ENCODE measurements at places on chromosomes 6 and 20.

- DNase-seq: no peak
Measured at GRCh38 chr20:59721386-59721785, 117.0 kb downstream of the PHACTR3 start.

DNA sequence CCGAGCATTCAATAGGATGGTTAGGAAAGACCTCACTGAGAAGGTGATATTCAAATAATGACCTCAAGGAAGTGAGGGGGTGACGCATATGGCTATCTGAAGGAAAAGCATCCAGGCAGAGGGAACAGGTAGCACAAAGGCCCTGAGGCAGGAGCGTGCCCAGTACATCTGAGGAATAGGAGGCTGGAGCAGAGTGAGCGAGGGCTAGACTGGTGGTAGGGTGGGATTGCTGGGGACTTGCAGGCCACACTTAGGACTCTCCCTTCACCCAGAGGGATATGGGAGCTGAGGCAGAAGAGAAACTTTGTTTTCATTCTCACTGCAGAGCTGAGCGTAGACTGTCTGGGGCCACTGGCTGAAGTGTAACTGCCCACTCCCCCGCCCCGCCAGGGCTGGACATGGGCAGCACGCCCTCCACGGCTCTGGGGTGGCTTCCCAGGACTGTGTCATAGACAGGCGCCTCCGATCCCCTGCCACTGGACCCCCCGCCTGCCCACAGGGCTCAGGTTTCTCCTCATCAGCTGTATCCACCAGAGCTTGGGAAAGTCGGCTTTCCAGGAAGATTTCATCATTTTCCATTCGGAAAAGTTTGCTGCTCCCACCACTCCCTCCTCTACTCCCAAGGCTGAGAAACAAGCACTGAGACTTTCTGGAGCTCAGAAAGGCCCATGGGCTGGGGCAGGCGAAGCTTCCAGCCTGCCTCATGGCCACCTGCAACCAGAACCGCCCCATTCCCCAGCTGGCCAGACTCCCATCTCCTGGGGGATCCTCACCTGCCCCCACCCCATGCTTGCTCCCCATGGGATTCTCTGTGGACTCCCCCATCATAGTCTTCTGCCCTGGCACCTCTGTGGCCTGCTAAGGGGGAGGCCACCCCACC is 142.6 kb downstream of the MRPL14 start:
- no peak for DNase-seq

- no peak for DNase-seq
Measured at GRCh38 chr6:2021713-2022125, 223.7 kb downstream of the GMDS start.

DNA sequence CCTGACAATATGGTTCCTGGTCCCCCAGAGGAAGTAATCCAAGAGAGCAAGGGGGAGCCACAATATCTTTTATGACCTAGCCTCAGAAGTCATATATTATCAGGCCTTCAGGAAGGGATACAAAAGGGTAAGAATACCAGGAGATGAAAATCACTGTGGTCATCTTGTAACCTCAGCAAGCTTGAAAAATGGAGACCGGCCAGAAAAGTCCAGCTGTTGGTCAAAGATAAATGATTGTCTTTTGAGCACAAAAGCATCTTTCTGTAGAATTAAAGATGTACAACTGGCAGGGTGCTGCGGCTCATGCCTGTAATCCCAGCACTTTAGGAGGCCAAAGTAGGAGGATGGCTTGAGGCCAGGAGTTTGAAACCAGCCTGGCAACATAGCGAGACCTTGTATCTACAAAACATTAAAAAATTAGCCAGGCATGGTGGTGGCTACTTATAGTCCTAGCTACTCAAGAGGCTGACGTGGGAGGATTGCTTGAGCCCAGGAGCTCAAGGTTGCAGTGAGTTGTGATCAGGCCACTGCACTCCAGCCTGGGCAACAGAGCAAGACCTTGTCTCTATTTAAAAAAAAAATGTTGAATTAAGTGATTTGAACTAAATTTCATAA is 118.0 kb upstream of the MARCKS start:
- no peak for DNase-seq

- DNase-seq: no peak
Measured at GRCh38 chr20:62703853-62704228, 4.8 kb upstream of the NTSR1 start.

DNA sequence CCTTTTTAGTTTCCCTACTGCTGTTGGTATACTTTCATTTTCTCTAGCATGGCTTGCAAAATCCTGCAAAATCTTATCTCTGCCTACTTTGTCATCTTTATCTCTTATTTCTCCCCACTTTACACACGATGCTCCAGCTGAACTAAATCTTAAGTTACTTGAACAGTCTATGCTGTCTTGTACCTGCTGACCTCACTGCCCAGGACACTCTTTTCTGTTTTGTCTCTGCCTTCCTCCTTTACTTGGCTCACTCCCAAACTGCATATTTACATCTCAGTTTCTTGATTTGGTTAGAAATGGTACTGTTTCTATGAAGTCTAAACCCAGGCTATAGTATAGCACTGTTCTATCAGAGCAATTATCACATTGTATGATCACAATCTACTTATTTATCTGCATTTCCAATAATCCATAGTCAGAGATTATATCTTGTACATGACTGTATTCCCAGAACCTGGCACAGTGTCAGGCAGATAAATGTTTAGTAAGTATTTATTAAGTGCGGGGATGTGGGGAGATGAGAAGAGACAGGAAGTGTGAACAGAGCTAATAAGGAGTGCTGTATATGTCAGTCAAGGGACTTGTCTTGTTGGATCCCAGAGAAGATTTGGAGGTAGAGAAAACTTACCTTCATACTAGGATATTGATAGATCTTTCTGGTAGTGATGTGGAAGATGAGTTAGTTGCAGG is 57.6 kb downstream of the ADGRG6 start:
- no peak for DNase-seq

- DNase-seq: no peak
Measured at GRCh38 chr6:22145823-22146677, 150.8 kb downstream of the PRL start.

GRCh38 chr6:131015025-131015591 is 47.9 kb downstream of the EPB41L2 start:
- no peak for DNase-seq

DNA sequence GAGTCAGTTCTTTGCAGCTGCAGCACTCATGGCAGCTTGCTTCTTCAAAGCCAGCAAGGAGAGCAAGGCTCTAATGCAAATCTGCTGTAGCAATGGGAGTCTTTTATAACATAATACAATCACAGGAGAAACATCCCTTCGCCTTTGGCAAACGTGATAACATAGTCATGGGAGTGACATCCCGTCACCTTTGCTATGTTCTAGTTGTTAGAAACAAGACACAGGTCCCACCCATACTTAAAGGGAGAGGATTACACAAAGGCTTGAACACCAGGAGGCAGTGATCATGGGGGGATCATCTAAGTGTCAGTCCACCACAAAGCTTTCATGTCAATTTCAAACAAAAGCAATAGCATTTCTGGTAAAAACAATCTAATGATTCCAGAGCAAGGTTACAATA is 40.1 kb upstream of the PHACTR2 start:
- DNase-seq: no peak

DNA sequence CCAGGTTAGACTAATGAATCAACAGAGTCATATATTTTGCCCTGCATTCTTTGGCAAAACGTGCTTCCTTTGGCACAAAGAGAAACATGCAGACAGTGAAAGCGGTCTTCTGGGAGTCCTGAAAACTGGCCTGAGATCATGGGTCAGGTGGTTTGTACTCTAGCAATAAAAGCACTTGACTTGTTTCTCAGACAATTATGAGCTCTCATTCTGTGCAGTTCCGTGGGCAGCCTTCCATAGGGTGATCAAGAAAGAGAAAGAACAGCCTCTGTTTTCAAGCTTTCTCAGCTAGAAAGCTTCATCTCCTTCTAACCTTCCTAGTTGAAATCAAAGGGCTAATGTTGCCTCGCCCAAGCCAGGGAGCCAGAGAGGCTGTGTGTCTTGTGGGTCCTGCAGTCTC is 62.7 kb upstream of the ISM1 start:
- DNase-seq: no peak

DNA sequence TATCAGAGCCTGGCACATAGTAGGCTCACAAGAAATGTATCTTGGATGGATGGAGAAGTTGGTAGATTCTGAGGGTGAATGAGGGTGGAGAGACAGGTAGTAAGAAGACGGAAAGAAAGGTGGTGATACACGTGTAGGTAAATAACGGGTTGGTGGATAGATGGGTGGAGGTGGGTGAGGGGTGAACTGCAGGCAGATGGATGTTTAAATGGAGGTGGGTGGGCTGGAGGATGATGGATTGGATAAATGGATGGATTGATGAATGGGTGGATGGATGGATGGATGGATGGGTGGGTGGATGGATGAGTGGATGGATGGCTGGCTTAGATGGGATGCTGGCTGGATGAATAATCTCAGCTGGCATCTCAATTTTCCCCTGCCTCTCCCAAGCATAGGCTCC is 9.9 kb downstream of the CDH22 start:
- DNase-seq: no peak

GRCh38 chr6:116954335-116954734 is 77.3 kb downstream of the RFX6 start:
- DNase-seq: no peak

DNA sequence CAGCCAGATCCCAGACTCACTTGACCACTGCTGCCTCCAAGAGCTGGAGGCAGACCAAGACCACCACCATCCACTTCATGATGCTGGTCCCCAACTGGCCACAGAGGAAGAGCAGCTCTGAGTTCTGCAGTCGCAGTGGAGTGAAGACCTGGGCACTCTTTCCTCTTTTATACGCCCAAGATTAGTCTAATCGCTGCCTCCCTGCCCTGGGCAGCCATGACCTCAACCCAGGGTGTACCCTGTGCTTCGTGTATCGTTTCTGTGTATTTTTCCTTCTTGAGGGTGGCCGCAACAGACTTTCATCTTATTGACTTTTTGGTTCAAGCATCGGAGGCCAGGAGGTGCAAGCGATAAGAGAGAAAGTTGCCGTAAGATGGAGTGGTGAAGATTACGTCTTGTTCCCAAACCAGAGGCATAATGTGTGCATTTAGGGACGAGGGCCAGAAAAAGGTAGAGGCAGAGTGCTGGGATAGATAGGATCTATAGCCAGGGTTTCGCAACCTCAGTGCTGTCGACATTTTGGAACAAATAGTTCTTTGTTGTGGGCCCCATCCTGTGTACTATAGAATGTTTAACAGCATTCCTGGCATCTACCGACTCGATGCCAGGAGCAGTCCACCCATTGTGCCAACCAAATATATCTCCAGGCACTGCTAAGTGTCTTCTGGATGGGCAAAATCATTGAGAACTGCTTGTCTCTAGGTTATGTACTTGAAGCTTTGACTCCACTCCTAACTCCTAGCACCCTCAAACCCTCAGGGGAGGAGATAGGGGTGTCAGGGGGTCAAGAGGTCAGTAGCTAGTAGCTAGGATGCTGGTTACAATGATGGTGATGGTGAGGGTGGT is at the start of gene PGC:
TSS of gene PGC (minus strand) at position 142 of the 846 bp plus-strand sequence. CDS start at position 79, 63 bp downstream.
- no peak for DNase-seq

GRCh38 chr6:44980841-44981240 is 347.3 kb upstream of the RUNX2 start:
- no peak for DNase-seq

GRCh38 chr20:36237477-36237876 is 1.2 kb downstream of the AAR2 start:
- no peak for DNase-seq

- DNase-seq: no peak
Measured at GRCh38 chr20:53918020-53918311, 152.4 kb downstream of the BCAS1 start.

- no peak for DNase-seq
Measured at GRCh38 chr20:17358854-17359253, 132.0 kb downstream of the PCSK2 start.

DNA sequence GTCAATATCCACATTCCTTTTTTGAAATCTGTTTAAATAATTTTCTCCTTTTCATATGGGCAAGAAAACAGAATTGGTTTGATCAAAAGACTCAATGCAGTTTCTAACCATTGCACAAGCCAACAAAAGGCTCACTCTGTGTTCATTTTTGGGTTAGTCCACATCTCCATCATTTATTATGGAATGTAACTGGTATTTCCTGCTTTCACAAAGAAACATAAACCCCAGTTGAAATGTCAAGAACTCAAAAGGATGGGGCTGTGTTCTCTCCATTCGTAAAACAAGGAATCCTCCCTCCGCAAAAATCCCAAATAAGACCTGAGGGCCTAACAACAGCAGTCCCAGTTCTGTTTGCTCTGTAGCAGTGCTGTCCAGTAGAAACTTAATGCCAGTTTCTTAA is 420.9 kb downstream of the GJA1 start:
- DNase-seq: no peak

- no peak for DNase-seq
Measured at GRCh38 chr20:58078741-58079522, 149.5 kb downstream of the ANKRD60 start.

DNA sequence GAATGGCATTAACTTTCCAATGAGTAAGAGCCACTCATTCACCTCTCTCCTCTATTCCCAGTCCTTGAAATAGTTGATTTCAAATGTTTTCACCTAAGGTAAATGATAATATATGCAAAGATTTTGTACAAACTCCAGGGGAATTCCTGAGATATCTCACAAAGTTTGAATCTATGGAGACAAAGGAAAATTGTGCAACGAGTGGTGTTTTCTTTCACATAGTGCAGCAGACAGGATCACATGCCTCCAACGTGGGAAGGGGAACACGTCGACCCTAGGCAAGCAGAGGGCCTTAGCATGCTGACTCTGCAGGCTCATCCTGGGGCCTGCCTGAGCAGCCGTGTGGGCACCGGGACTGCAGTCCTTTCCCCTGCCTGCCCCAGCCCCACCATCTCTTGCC is 195.6 kb upstream of the THBS2 start:
- no peak for DNase-seq

DNA sequence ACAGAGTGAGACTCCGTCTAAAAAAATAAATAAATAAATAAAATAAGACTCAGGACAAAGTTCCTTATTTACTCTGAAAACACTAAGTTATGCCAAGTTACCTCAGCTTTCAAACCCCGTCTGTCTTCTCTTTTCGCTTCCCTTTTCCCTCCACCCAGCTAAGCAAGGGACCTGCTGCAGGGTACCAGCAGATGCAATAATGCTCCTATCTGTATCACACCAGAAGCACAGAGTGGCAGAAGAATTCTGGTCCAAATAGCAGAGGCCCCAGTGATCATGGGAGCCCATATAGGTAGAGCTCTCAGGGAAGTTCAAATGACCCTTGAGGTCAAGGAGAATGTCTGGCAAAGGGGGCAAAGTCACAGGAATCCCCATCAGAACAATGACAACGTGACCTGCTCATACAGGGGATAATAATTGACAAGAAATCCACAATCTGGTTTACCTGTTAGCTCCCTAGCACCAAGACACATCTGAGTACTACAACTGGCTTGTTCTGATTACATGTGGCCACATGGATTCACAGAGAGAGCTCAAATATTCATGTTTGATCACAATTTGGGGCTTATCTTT is 8.7 kb downstream of the GCM1 start:
- no peak for DNase-seq

All from stimulated activated CD8-positive, alpha-beta memory T cell treated with anti-CD3 and anti-CD28 coated beads, Interleukin-2, amount 100 ng/mL, for 48 hours (primary cell).